ENCODE measurements at places on chromosomes 7 and 10. TPM values are rescaled to one million over a fixed set of nuclear protein-coding genes. Genes with fewer than 3 reads are reported as not detected.

DNA sequence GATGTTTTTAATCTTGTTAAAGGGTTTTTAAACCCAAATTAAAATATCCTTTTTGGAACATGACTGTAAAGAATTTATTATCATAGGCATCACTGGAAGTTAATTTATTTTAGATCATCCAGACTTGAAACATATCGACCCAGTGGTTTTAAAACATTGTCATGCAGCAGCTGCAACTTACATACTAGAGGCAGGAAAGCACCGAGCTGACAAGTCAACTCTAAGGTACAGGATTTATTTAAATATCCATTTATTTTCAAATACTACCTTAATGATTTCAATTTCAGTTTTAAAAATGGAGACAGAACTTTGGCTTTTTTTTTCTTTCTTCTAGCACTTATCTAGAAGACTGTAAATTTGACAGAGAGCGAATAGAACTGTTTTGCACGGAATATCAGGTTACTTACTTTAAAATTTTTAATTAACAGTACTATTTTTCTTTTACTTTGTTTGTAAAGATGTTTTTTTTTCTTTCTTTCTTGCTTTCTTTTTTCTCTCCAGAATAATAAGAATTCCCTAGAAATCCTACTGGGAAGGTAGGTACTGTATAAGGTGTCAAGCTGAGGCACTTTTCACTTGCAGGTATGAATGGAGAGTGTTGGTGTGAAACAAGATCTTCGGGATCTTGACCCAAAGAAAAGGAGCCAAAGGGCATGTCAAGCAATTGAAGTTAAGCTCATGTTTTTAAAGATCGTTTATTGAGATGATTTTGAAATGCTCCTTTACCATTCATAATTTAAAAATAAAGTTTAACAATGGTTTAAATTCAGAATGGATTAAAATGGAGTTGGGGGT is 1.8 kb downstream of the COMMD3 start:
- no peak for DNase-seq

The MAPK8 gene
- total RNA-seq = 43.1 TPM

GRCh38 chr7:142832417-142832816 is 22.5 kb upstream of the EPHB6 start:
- no peak for DNase-seq

- no peak for DNase-seq
These were observed 3.5 kb downstream of the ASB13 start for GRCh38 chr10:5662708-5663579.

GRCh38 chr10:70925377-70926225 is 37.2 kb upstream of the PCBD1 start:
- DNase-seq = no peak

GRCh38 chr10:38076687-38077086 is 17.4 kb upstream of the ZNF37A start:
- DNase-seq = no peak

GRCh38 chr7:15916681-15917380 is 230.3 kb upstream of the MEOX2 start:
- DNase-seq = no peak

GRCh38 chr10:96227206-96227605 is 44.2 kb downstream of the BLNK start:
- no peak for DNase-seq

DNA sequence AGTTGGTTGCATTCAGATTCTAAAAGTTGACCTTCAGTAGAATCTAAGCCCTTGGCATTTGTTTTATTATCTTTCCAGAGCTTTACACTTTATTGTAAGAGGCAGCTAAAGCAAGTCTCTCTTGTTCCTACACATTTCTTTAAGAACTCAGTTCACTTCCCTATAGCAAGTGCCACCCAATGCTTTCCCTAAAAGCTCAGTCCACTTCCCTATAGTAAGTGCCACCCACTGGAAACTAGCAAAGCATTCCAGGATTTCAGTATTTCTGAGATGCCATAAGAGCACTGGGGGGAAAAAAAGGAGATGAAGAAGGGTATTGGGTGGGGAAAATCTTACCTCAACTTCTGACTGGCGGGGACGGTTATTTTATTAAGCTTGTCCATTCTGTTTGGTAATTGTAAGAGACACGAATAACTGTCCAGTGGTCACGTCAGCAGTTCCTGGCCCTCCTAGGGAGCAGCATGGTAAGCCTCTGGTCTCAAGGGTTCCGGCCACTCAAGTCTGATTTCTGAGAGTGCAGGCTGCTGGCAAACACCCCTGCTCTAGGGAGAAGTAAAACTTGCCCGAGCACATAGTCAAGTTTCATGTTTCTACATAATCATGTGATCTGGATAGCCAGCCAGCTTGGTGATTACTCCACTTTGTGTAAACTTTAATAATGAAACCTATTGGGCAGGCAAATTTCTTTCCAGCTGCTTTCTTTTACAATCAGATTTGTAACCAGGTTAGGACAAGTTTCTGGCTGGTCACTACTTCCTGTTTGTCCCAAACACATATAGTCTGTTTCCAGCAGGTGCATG is at the start of gene BLNK:
Gene BLNK, minus strand, starts transcription at position 554 of the 800 bp plus-strand sequence. Its CDS starts 171 bp downstream, at position 383.
- DNase-seq = no peak

The ZNF22 gene
- 22.7 TPM for total RNA-seq

DNA sequence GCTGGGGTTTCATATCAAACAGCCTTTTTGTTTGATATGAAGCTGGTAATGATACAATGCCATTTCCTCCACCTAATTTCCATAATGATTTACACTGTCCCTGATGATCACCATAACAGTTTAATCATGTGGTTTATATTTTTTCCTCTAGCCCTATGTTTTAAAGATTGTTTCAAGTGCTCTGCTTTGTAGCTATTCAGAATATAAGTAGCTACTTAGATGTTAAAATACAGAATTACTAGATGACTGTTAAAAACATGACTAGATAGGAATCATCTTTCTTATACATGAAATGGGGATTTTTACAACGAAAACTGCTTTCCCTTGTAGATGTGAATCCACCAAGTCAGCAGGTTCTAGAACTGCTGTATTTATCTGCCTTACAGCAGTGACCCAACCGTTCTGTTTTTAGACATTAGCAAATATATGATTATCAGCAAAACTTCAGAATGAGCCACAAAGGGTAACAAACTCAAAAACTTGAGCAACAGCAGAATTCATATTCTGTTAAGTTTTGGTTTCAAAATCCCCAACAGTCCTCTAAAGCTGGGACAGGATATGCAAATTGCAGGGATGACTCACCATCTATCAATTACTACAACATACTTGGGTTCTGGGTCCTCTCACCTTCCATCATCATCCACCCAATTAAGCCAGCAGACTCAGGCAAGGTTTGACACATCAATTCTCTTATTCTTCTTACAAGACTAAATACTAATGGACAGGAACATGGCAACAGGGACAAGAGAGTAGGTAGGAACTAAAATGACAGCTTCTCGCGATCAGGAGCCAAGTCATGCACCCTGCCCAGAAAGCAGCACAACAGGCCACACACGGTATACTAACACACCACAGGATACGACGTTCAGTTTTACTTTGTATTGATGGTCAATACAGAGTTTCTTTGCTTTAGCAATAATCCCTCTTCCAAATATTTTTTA is 83.9 kb downstream of the PIP4K2A start:
- DNase-seq = peak; percentile 65

GRCh38 chr10:78512205-78512550 is 478.5 kb downstream of the RPS24 start:
- DNase-seq = no peak

GRCh38 chr10:24744946-24745345 is 21.3 kb upstream of the ARHGAP21 start:
- no peak for DNase-seq

DNA sequence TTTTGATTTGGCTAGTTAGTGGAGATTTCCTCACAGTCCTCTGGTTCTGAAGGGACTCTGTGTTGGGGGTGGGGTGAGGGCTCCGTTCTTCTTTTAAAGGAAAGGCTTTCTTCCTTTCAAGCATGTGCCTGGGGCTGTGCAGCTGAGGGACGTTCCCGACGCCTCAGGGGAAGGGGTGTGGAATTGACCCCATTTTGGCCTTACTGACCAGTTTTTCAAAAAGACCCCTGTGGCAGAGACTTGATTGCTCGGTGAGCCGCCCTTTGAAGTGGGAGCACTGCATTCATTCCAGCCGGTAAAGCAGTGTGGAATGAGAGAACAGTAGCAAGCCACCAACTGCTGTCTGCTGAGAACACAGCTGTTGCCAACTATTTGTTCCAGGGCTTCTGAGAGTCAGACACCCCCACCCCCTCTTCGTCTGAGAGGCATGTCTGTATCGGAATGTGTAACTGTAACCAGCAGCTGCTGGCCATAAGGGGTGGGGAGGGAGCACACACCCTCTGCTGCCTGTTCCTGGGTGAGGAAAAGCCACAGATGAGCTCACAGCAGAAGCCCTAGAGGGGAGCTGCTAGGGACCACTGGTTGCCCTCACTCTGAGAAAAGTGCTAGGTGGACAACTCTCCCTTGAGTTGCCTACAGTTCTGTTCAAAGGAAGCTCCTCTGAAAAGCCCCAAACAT is 33.2 kb downstream of the WBP1L start:
- no peak for DNase-seq

DNA sequence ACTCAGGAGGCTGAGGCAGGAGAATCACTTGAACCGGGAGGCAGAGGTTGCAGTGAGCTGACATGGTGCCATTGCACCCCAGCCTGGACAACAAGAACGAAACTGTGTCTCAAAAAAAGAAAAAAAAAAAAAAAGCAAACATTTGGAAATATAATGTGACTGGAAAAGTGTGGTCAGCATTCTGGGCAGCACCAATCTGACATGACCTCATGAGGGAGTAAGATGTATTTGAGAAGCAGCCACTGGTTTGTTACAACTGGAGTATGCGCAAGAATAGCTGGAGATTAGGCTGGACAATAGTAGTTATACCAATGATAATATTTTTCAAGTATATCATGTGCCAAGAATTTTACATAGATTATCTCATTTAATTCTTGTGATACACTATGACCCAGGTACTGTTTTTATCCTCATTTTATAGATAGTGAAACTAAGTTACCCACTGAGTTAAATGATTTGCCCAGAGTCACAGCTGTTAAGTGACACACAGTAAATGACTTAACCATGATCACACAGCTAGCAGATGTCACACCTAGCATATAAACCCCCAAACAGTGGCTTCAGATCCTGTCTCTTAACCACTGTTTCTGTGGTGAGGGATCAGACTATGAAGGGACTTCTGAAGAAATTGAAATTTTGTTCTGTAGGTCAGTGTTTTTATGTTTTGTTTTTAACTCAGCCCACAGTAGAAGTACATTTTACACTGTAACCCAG is 11.1 kb downstream of the MCU start:
- DNase-seq = no peak

DNA sequence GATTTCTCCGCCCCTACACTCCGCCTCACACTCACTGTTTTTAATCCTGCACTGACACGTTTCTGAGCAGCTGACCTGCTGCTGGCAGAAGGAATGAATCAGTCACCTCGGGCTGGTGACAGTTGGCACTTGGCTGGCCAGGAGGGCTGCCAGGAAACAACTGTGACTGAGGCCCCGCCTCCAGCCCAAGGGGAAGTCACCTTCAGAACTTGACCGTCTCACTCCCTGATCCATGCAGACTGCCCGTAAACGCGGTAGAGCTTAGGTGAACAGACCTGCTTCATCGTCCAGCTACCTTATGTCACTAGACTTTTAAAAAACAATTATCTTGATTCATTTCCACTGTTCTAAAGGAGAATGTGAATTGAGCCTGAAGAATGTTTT is 107.5 kb downstream of the DOCK1 start:
- DNase-seq = no peak

GRCh38 chr7:155889636-155890511 is 77.6 kb upstream of the SHH start:
- DNase-seq = no peak

The FOXI2 gene
- not detected for total RNA-seq

DNA sequence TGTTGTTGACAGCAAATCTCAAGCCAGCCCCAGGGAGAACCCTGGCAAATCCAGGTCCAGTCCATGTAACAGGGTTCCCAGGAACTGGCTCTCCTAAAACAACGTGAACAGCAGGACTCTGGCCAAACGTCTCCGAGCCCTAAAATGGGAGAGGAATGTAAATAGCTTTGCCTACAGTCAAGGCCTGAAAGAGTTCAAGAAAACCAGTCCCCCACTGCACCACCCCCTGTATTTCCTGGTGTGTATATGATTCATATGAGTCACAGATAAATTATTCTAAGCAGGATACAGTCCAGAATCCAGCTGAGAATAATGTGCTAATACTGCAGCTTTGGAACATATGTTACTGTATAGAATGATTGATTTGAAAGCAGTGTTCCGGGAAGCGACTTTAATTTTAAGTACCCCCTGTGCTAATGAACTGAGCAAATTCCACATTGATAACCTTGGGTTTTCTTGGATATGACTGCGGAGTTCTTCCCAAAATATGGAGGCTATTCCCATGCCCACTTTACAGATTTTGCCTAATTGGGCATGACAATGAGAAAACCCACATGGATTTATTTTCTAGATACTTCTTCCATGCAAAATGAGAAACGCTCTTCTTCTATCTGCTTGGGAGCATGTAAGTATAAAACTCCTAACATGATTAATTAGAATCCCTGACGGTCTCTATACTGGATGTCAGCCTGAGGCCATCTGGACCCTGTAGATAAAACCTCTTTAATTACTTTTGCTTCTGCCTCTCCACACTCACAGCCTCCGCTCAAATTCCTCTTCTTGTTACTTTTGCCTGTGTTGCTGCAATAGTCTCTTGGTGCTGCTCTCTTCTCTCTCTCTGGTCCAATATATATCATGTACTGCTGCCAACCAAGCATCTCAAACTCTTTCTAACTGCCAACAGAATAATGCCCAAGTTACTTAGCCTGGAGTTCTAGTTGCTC is 50.2 kb downstream of the LAMB4 start:
- DNase-seq = no peak

The TUBB8 gene
- not detected for total RNA-seq

- no peak for DNase-seq
These were observed 168.4 kb upstream of the IMMP2L start for GRCh38 chr7:111730476-111731300.

The PLA2G12B gene
- not detected for total RNA-seq

DNA sequence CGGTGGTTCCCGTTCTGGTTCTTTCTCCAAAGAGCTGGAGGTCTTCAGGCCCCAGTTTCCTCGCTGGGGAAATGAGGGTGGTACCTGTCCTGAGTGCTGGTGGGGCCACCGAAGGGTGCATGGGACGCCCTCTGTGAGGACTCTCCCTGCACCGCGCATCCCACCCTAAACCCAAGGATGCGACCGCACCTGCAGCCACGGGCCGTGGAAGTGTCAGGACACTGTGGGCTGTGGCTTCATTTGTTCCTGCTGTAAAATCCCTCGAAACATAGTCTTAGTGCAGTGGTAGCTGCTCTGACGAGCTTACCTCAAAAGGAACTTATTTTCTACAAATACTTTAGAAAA is 84.1 kb downstream of the NKX6-2 start:
- peak; percentile 8 for DNase-seq

DNA sequence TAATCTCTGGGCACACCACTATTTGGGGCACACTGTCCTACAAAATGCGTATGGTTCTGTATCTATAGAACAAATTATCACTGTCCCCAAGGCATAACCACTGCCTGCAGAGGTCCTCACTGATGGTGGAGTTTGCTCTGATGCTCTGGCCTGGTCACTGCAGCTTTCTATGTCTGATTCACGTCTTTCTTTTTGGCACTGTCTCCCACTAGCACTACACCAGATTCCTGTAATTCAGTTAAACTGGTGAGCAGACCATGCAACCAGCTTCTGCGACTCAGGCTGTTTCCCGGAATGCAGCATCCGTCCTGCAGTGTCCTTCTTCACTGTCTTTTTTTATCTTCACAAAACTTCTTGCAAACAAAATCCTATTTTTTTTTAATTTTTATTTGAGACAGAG is 112.8 kb downstream of the KLF6 start:
- no peak for DNase-seq

All from natural killer cell treated with Interleukin-12 subunit alpha and Interleukin-12 subunit beta and Interleukin-15 and Interleukin-18, amount 100 ng/mL, for 72 hours (primary cell).